ENCODE measurements at places on chromosomes 11 and 22.

DNA sequence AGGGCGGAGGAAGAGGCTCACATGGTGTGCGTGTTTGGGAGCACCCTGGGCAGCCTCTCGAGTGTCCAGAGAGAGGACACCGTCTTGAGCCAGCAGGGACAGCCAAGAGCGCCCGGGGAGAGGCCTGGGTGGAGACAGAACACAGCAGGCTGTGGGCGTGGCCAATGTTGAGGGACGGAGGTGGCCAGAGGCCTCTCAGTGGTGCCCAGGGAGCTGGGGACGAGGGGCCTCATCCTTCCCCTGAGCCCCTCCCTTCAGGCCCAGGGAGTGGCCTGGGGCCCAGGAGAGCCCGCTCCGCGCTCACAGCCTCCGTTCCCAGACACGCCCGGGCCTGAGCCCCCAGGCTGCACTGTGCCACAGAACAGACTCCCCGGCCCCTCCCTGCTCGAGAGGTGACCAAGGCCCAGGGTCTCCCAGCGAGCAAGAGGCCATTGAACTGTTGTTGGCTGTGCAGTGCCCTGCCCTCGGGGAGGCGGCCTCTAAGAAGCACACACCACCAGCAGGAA, 48.4 kb downstream of the CDKN1C start:
- no peak for DNase-seq

- no peak for DNase-seq
Measured at GRCh38 chr11:102546427-102546826, 15.9 kb upstream of the MMP7 start.

GRCh38 chr22:30806391-30806861, 111.8 kb downstream of the OSBP2 start:
- DNase-seq = peak; percentile 16

DNA sequence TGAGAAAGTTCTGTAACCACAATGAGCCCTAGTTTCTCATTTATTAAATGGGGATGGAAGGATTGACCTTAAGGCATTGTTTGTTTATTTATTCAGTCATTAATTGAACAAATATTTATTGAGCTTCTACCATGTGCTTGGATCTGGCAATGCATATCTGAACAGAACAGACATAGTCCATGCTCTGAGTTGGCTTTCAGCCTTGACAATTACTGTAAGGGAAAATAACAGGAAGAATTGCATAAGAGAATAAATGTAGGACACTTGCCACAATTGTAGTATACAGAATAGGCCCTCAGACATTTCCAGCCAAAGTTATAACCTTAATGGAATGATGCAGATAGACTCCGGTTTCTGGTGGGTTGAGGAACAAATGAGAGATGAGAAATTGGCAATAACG, 160.5 kb upstream of the TTC12 start:
- no peak for DNase-seq

GRCh38 chr11:70020336-70021214, 57.5 kb upstream of the ANO1 start:
- DNase-seq = no peak

DNA sequence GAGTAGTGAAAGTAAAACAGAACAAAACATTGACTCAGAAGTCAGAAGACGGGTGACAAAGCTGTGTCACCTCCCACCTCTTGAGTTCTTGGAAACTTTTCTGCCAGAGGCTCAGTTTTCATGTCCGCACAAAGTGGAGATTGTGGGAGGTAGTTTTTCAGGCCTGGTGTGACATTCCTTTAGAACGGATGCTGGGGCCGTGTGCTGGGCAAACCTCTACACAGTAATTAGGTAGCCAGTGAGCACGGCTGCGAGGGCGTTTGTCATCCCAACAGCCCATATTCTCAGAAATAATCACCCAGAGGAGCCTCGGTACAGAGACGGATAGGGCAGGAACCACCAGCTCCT, 1054.4 kb downstream of the TBC1D22A start:
- DNase-seq = no peak
